Diencephalon (tissue), 1 donor: ENCODE measurements at places on chromosomes 2 and 18. TPM values are rescaled to one million over a fixed set of nuclear protein-coding genes. Genes with fewer than 3 reads are reported as not detected.

Gene ATP8B1
- total RNA-seq = 3.0 TPM

Gene SCN9A
- 114 TPM for total RNA-seq

Gene CNDP1
- total RNA-seq = 0.23 TPM

Gene PPP4R3B
- 114 TPM for total RNA-seq

Gene FBXO41
- total RNA-seq = 37.6 TPM
